ENCODE measurements at places on chromosomes 3 and 15. TPM values are rescaled to one million over a fixed set of nuclear protein-coding genes. Genes with fewer than 3 reads are reported as not detected.

- no peak for DNase-seq
Observed at GRCh38 chr3:127604035-127604434, 5.8 kb downstream of the MCM2 start.

GRCh38 chr3:32104492-32104891 lies 1.9 kb upstream of the GPD1L start:
- DNase-seq, result no peak

The LYZL4 gene
- total RNA-seq, result not detected

The STARD5 gene
- total RNA-seq, result 3.3 TPM

The PP2D1 gene
- not detected for total RNA-seq

The PLSCR2 gene
- total RNA-seq, result not detected

The FSIP1 gene
- total RNA-seq, result not detected

The TRPM1 gene
- 0.93 TPM for total RNA-seq
